Colonic mucosa (tissue), 4 donors: ENCODE measurements at places on chromosomes 5 and 9. TPM values are rescaled to one million over a fixed set of nuclear protein-coding genes. Genes with fewer than 3 reads are reported as not detected.

Gene OCLN
- 176 TPM for total RNA-seq

Gene PTCH1
- total RNA-seq: 24.6 TPM

Gene TYRP1
- total RNA-seq: 0.30 TPM

Gene HTR4
- total RNA-seq: 8.9 TPM

Gene GALT
- total RNA-seq: 45.6 TPM

Gene C5orf22
- total RNA-seq: 27.4 TPM

Gene DMRTA1
- total RNA-seq: 1.2 TPM

Gene ANKRD18A
- total RNA-seq: 9.9 TPM

Gene PHF24
- 0.64 TPM for total RNA-seq

Gene CRB2
- 0.69 TPM for total RNA-seq

Gene MLANA
- not detected for total RNA-seq

Gene ZNF883
- total RNA-seq: 0.42 TPM

Gene ATP6V0E1
- total RNA-seq: 218 TPM

Gene LCN12
- 8.6 TPM for total RNA-seq

Gene FOXD1
- 0.17 TPM for total RNA-seq

Gene HEMGN
- not detected for total RNA-seq

Gene UNC13B
- 43.6 TPM for total RNA-seq

Gene EIF4E1B
- total RNA-seq: not detected

Gene NMUR2
- not detected for total RNA-seq

Gene DDX4
- total RNA-seq: not detected

Gene INSL6
- total RNA-seq: not detected

Gene GRXCR2
- not detected for total RNA-seq

Gene OR1L1
- not detected for total RNA-seq

Gene SMIM33
- total RNA-seq: 3.4 TPM

Gene SPATA31A3
- total RNA-seq: not detected

Gene SLC27A6
- total RNA-seq: 0.67 TPM

Gene TTC23L
- not detected for total RNA-seq

Gene ACTBL2
- not detected for total RNA-seq

Gene NOXA1
- 27.5 TPM for total RNA-seq

Gene BAAT
- 0.30 TPM for total RNA-seq

Gene PPP3R2
- not detected for total RNA-seq

Gene PDZD2
- 1.8 TPM for total RNA-seq

Gene FNIP1
- 18.1 TPM for total RNA-seq

Gene SPATA31A1
- total RNA-seq: not detected

Gene STK32A
- total RNA-seq: 0.10 TPM

Gene F12
- total RNA-seq: 34.0 TPM

Gene SLC25A2
- 0.21 TPM for total RNA-seq

Gene HRH2
- total RNA-seq: 0.82 TPM

Gene NOL8
- total RNA-seq: 17.6 TPM

Gene GPR151
- total RNA-seq: not detected

Gene DPP7
- 52.5 TPM for total RNA-seq

Gene ARHGEF39
- total RNA-seq: 7.3 TPM

Gene ADAMTS19
- 1.1 TPM for total RNA-seq

Gene BTNL3
- 71.1 TPM for total RNA-seq

Gene STPG3
- total RNA-seq: not detected

Gene BHMT
- total RNA-seq: 0.21 TPM

Gene DBH
- not detected for total RNA-seq
